H9 (cell line): ENCODE measurements at places on chromosomes 2 and 18.

GRCh38 chr2:77839102-77839501, 316.9 kb upstream of the LRRTM4 start:
- no peak for DNase-seq

- DNase-seq, result peak; percentile 46
Measured at GRCh38 chr2:27262379-27263286, at the start of gene SLC30A3. Gene SLC30A3 (minus strand): TSS chr2:27263047. CDS start chr2:27262906, 141 bp downstream.

DNA sequence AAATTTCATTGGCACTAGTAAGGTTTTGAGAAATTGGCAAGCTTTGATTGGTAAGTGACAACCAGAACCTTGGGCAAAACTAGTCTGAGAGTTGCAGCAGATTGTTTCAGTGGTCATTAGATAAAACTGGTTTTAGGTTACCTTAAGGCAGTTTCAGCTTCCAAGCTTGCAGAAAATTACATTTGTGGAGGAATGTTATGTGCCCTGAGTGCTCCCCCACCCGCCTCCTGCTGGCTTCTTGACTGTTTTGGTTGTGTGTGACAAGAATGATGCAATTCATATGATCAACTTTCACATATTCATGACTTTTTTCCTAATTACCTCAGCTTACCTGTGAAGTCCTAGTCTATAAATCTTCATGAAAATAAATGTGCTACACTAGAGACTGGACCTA, 599.5 kb upstream of the ZNF804A start:
- DNase-seq, result no peak

GRCh38 chr2:232204457-232204931, 174.1 kb upstream of the ALPP start:
- no peak for DNase-seq

DNA sequence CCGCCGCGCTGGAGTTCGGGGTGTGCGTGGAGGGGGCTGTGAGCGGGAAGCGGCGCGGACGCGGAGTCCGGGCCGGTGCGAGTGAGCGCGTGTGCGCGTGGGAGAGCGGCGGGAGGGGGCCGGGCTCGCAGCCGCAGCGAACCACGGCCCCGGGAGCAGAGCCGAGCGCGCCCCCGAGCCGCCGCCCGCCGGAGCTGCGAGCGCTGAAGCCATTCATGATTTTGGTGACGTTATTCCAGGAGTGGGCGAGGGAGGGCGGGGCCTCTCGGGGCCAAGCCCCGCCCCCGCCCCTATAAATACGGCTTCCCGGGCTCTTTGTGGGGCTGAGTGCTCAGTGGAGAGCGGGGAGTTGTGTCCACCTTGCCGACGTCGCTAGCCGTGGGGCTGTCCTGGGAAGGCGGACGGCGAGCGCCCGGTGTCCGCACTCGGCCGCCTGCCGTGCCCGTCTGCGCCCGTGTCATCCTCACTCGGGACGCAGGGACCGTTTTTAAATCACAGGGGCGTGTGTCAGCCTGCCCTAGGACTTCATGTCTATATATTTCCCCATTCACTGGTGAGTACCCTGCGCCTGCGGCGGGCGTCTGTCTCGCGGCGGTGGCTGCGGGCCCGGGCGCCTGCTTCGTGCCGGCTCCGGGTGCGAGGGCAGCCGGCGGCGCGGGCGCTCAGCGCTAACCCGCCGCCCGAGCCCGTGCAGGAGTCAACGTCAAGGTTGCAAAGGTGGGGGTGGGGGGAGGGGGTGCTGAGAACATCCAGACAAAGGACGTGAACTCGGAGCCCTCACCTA, at the start of gene LBH:
TSS of gene LBH (plus strand) at position 323 of the 784 bp plus-strand sequence. CDS start at position 528, 205 bp downstream.
- DNase-seq, result peak; percentile 85

- no peak for DNase-seq
Measured at GRCh38 chr2:5766561-5766960, 74.4 kb downstream of the SOX11 start.

- no peak for DNase-seq
Measured at GRCh38 chr2:119929537-119929936, 83.3 kb upstream of the EPB41L5 start.

DNA sequence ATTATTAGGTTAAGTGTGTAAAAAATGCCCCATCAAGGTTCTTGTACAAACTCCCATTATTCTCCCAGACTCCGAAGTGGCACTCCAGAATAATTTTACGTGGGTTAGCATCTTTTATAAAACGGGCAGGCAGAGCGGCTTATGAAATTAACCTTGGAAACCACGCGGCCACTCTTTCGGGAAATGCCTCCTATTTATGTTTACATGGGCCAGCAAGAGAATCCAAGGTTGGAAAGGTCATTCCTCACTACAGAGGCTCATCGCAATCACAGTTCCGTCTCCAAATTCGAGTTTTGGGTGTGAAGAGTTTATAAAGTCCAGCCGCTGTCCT, 1.2 kb upstream of the IMPA2 start:
- DNase-seq, result no peak

GRCh38 chr18:72704202-72704601, 160.1 kb upstream of the CBLN2 start:
- DNase-seq, result no peak

DNA sequence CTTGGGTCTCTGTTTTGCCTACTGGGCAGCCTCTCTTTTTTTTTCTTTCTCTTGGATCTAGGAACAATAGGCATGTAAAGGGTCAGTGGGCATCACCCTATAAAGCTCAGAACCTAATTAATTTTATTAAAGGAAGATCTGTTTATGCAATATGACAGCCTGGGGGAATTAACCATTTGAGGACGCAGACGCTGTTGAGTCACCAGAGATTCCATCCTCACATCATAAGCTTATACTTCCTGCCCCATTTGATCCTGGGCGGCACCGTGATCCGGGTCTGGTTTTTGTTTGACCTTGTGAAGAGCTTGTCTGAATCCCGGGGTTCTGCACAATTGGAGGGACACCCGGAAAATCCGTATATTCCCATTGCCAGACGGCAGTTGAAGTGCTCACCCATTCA, 16.8 kb upstream of the BCL11A start:
- no peak for DNase-seq

GRCh38 chr2:101967826-101968513, 23.8 kb upstream of the IL1R2 start:
- DNase-seq, result no peak

- DNase-seq, result no peak
Measured at GRCh38 chr2:105977212-105977611, 216.9 kb downstream of the UXS1 start.

DNA sequence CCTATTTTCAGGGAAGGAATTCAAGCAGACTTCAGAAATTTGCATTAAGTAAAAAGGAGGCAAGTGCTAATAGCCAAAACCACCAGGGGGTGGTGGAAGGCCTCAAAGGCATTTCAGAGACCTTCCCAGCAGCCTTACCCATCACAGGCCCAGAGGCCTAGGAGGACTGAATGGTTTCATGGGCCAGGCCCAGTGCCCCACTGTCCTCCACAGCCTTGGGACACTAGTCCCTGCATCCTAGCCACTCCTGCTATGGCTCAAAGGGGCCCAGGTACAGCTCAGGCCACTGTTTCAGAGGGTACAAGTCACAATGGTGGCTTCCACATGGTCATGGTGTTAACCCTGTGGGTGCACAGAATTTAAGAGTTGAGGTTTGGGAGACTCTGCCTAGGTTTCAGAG, 58.6 kb upstream of the CHAC2 start:
- no peak for DNase-seq

DNA sequence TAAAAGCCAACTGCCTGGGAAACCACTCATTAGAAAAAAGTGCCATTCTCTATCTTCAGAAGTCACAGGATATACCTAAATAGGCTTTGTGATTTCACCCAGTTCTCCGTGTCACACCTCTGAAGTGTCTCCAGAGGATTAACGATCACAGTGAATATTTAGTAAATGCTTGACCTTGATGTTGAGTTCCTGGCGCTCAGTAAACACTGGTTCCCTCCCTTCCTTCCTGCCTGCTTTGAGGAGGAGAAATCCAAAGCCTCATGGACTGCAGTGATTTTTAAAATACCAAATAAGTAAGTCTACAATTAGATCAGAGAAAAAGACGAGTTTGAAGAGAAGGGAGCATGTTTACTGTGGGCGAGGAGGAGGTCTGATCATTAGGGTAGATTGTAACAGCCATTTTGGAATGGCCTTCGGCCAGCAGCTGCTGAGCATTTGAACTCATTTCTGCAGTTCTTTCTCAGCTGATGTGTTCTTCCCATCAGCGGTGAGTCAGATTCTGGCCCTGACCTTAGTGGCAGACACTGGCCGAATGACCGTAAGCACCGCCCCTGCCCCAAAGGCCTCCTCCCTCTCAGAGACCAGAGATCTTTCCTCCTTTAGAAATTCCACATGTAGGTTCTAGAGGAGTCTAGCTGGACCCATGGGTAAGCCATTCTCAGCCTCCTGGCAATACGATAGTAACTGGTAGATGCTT, 62.1 kb upstream of the SLC16A14 start:
- DNase-seq, result no peak

DNA sequence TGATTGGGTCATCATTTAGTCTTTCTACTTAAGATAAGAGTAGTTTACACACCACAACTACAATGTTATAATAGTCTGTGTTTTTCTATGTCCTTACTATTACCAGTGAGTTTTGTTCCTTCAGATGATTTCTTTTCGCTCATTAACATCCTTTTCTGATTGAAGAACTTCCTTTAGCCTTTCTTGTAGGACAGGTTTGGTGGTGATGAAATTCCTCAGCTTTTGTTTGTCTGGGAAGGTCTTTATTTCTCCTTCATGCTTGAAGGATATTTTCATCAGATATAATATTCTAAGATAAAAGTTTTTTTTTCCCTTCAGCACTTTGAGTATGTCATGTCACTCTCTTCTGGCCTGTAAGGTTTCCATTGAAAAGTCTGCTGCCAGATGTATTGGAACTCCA, 38.0 kb upstream of the SLC16A14 start:
- DNase-seq, result no peak

DNA sequence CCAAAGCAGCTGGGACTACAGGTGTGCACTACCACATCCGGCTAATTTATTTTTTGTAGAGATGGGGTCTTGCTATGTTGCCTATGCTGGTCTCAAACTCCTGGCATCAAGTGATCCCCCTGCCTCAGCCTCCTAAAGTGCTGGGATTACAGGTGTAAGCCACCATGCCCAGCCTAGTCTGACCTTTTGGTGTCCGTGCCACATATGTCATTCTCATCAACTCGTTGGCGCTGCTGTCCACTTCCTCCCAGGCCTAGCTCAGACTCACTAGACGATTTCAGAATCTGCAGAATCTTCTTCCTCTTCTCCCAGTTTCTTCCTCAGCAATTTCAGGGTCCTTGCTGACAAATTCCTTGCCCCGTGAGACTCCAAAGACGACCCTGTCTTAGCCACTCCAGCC, 39.8 kb upstream of the DNMT3A start:
- DNase-seq, result no peak

DNA sequence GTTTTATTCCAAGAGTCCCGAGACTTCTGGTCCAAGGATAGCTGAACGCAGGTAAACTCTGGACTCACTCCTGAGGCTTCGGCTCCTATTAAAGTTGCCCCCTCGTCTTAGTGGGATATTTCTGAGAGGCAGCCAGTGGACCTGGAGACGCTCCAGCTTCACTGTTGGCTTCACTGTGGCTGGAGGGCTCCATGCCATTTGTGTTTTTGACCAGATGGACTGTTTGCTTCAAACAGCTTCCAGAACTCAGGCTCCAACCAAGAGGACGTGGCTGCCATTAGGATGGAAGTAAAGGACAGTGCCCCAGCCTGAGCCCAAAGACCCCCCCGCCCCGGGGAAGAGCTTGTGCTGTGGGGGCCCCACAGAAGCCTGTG, 94.4 kb upstream of the LDAH start:
- no peak for DNase-seq

DNA sequence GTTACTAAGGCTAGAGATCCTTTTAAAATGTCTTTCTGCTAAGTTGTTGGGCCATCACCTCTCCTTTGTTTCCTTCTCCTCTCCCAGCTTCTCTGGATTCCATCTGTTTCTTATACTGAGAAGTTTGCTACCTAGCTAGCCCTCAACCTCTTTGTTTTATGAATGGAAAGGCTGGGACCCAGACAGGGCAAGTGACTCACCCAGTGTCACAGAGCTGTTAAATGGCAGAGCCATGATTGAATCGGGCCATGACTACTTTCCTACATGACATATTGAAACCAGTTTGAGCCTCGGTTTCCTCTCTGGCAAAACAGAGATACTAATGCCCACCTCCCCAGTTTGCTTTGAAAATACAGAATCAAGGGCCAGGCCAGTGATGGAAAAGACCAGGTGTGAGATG, 24.1 kb downstream of the REEP1 start:
- no peak for DNase-seq

GRCh38 chr2:143885461-143885860, 634.5 kb downstream of the ZEB2 start:
- DNase-seq, result no peak

- no peak for DNase-seq
Measured at GRCh38 chr2:66414896-66415295, 20.0 kb upstream of the MEIS1 start.

DNA sequence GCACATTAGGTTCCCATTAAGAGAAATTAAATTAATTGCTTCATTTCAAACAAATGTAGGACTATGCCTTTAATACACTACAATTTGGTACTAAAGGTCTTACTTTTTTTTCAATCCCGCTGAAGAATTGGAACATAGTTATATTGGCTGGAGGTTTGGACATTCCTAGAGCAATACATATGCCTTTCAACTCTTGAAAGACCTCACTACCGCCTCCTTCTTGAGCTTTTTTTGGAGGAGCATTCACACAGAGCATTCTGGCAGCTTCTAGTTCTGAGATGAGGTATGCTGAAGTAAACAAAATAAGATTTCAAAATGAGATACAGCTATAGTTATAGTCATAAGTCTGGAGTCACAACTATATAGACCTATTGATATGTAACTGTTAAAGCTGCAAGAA, 10.9 kb downstream of the FAM98A start:
- no peak for DNase-seq

DNA sequence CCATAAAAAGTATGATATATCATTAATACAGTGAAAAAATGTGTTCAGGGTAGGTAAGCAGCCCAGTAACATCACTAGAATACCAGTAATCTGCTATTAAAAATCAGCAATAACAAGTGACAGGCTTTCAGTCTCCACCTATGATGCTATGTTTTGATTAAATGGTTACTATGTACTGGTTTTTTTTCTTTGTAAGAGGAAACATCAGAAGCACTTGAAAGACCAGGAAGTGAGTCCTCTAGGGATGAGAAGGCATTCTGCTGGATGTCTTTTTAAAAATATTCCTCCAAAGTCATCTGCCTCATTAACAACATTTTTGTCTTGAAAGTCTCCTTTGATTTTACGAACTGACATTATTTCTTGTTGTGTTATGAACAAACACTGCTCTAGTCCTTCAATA, 136.0 kb upstream of the FAM98A start:
- no peak for DNase-seq

GRCh38 chr2:190156530-190157212, 94.1 kb upstream of the MSTN start:
- DNase-seq, result no peak

DNA sequence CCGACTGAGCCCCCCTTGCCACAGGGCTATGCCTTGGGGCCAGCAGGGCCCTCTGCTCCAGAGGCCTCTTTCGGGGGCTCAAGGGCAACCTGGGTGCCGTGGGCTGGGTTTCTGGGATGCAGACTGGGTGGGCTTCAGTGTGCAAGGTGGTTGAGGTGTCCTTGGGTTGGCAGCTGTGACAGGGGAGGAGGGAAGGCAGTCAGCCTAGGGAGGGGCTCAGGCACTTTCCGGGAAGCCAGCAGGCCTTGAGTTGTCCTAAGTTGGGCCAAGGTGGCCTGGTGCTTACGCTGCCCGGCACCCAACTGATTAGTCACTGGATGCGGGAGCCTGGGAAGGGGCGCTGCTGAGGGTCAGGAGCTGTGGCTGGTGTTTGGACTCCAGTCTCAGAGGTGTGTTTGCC, 199.5 kb downstream of the TWIST2 start:
- no peak for DNase-seq
